ENCODE measurements at places on chromosomes 3 and 15.
A peak's percentile ranks its signal among the peaks of the same experiment; 100 is the strongest.

GRCh38 chr3:30510596-30510995 lies 95.8 kb upstream of the TGFBR2 start:
- DNase-seq, result no peak

- DNase-seq, result no peak
Observed at GRCh38 chr3:108849075-108849474, 26.5 kb downstream of the TRAT1 start.

GRCh38 chr15:41233367-41233771 lies 2.3 kb downstream of the CHP1 start:
- DNase-seq, result no peak

DNA sequence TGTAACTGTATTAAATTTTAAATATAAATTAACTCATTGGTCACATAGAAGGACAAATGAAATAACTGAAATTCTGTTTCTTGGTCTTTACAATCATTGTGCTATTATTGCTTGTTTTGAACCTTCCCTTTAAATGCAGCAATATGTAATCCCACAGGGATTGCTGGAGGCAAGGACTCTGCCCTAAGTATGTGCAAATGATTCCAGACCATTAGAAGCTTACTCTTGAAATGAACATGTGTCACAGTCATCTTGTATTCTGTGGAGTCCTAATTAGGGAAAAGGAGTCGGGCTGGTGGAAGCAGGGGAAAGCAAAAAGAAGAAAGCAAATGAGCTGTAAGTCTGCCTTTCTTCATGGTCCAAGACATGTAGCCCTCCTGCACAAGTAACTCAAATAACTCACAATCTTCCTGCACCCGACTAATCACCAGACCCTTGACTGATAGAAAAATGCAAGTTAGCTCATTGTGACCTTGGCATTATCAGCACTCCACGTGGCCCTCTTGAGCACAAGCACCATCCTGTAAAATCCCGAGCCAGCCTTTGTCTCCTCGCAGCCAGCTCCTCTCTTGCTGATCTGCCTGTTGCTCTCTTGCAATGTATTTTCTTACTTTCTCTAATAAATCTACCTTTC lies 2.3 kb upstream of the TMPRSS7 start:
- DNase-seq, result no peak

DNA sequence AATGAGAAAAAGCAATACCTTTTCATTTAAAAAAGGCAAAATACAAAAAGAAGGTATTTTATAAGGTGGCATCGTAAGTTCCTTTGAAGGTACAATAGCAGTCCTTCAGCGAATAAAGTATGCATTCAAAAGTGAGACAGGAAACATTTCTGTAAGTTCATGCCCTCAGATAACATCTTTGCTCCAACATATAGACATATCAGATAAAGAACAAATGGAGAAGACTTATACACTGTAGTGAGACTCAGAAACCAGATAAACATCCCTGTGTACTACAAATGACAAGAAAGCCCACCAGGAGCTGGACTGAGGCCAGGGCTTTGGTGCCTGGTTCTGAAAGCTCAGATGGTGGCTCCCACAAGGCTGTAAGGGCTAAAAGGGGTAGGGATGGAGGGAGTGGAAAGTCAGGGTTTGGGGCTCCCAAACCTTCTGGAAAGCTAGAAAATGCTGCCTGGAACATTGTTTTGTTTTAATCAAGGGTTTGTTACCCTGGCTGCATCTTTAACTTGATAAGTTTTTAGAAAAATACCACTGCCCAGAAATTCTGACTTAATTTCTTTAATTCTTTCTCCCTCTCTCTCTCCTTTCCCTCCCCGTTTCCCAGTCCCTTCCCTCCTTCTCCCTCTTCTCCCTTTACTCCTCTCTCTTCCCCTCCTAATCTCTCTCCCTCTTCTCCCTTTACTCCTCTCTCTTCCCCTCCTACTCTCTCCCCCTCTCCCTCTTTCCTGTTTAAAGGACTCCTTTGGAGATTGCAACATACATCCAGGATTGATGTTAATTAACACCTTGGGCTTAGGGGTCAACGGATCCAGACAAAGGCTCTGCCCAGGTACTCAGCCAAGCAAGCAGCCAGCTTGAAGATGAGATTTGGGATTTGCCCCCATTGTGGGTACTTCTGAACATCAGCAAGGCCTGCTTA lies 126.1 kb downstream of the AQP9 start:
- DNase-seq, result no peak

GRCh38 chr15:77370580-77370979 lies 49.3 kb downstream of the PEAK1 start:
- DNase-seq, result no peak

- no peak for DNase-seq
Observed at GRCh38 chr15:64099379-64099778, 3.6 kb downstream of the SNX1 start.

- no peak for DNase-seq
Observed at GRCh38 chr3:36957862-36958686, 13.2 kb upstream of the TRANK1 start.

DNA sequence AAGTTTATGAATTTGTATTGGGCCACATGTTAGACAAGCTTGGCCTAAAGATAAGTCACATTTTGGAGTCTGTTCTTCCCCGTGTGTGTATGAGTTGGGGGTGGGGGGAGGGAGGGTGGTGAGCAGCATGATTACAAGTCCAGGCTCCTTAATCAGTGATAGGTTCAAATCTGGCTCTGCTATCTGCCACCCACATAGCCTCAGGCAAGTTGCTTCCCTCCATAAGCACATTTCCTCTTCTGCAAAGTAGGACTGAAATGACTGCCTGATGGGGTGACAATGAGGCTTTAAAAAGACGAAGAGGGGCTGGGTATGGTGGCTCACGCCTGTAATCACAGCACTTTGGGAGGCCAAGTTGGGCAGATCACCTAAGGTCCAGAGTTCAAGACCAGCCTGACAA lies 1.1 kb upstream of the SPATA12 start:
- no peak for DNase-seq

DNA sequence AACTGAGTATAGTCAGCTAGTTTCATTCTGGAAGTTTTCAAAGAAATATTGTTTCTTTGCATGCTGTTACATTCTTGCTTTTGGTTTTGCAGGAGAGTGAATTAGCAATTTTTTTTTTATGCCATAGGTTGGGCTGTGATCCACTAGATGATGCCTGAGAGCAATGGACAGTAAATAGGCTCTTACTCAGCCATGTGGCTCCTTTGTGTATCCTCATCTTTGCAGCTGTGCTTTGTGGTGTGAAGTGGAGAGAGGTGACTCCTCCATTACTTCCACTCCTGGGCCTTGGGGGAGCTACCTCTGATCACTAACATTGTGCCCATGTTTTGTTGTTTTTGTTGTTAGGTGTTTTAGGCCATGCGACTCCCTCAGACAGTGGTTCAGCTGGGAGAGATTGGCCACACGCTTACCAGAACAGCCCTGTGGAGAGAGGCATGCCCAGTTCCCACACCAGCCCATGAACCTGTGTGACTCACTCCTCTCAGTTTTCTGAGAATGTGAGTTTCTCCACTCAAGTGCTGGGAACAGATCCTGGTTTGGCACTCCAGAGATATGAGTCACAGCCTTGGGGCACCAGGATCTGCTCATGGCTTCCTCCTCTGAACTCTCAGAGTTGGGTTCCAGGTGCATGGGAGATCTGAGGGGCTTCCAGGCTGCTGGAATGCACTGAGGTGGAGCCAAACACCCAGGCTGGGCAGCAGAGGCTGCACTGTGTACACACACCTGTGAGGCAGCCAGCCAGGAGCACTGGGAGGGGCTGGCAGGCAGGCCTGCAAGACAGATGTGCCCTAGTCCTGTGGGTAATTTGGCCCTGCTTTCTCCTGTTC lies 785.3 kb downstream of the ROBO2 start:
- DNase-seq, result no peak

DNA sequence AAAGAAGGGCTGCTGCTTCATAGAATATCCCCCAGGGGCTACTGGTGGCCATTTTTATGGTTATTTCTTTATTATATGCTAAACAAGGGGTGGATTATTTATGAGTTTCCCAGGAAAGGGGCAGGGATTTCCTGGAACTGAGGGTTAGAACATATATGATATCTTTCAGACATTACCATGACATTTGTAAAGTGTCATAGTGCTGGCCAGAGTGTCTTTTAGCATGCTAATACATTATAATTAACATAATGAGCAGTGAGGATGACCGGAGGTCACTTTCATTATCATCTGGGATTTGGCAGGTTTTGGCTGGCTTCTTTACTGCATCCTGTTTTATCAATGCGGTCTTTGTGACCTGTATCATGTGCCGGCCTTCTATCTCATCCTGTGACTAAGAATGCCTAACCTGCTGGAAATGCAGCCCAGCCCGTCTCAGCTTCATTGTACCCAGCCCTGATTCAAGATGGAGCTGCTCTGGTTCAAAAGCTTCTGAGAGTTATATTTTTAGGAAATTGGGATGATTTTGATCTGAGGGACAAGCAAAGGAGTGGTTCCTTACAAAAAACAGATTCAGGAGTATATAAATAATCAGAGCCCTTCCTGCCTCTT lies 9.1 kb upstream of the ZBTB20 start:
- no peak for DNase-seq

DNA sequence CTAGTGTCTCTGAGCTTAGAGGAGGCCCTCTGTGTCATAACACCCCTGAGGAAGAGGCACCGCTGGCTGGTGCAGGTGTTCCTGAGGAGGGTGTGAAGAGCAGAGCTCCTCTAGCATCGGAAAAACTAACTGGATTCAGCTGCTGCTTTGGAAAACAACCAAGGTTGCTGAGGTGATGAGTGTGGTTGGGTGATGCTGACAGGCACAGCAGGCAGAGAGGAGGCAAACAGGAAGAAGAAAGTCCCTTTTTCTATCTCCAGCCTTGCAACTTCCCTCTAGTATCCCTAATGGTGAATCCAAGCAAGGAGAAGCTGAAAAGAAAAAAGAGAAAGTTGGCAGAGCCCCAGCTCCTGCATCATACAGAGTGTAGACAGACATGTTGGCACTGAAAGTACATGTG lies 3.8 kb upstream of the OR4F15 start:
- no peak for DNase-seq

- no peak for DNase-seq
Observed at GRCh38 chr15:84689858-84690257, 26.1 kb downstream of the SEC11A start.

GRCh38 chr15:86489981-86490380 lies 410.3 kb downstream of the AGBL1 start:
- DNase-seq, result no peak

GRCh38 chr3:152319831-152320617 lies 51.3 kb downstream of the MBNL1 start:
- DNase-seq, result no peak

- DNase-seq, result peak; percentile 82
Observed at GRCh38 chr15:66066481-66066880, 187.1 kb downstream of the MEGF11 start.

DNA sequence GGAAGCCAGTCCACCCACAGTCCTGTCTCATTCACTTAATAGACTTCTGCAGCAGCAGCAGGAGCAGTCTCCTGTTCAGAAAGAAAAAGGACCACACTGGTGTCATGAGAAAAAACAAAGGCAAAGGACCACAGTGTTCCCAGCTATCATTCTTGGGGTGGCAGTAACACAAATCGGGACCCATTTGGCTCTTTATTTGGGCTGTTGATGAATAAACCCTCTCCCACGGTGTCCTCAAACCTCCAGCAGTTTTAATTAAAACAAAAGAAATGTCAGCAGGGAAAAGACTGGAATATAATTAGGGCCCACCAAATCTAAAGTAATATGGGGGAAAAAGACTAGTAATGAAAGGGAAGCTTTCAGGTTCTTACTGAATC lies 210.5 kb upstream of the SLC2A2 start:
- no peak for DNase-seq

DNA sequence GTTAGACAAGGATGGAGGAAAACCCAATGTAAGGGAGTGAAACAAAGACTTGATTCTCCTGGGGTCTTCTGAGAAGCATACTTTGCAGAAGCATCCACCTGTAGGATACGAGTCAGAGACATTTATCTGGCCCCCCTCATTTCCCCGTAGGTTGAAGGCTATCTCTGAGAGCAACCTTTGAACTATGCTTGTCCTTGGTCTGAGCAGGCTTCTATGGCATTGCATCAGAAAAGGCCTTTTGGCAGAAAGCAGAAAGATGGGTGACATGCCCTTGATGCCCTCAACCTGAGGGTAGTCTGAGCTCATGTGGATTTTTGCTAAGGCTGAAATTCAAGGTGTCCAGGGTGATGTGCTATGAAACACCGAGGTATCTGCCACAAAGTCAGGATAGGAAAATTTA lies 131.6 kb upstream of the SGO1 start:
- DNase-seq, result no peak

DNA sequence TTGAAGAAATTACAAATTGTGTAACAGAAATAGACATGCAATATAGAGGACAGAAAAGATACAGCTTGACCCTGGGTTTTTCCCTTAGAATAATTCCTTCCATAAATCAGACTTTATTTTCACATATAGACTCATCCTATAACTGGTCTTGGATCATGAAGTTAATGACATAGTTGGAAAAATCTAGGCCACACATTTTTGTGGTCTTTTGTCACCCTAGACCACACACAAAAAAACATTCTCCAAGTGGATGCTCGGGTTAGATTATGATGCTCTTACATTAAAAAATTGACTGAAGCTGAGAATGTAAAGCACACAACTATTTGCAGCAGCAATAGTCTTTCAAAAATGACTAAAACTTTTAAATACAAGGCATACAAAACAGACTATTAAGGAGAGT lies 7.5 kb upstream of the PLA2G4D start:
- DNase-seq, result no peak
